ENCODE measurements at places on chromosomes 6 and 20.

DNA sequence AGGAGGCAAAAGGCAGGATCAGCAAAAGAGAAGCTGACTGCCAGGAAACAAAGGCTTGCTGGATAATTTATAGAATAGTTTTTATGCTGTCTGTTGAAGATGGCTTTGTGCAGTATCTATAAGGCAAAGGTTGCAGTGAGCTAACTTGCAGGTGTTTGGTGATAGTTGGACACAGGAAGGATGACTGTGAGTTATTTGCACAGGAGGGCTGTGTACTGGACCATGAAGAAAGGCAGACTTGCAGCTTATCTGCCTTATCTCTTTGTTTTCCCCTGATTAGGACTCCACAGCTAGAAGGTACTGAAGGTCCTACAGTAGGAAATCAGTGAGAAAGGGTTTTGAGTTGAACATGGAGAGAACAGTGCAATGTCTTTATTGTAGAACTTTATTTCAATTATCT is 2.1 kb downstream of the BTN1A1 start:
- no peak for DNase-seq

- no peak for DNase-seq
Observed at GRCh38 chr6:156776840-156777576, at the start of gene ARID1B. TSS of gene ARID1B (plus strand) at chr6:156777378. CDS start at chr6:156777681, 303 bp downstream.

- DNase-seq: peak; percentile 74
Observed at GRCh38 chr6:13486679-13487121, 700 bp downstream of the GFOD1 start.

- DNase-seq: peak; percentile 58
Observed at GRCh38 chr6:45504947-45505346, 127.2 kb upstream of the SUPT3H start.

DNA sequence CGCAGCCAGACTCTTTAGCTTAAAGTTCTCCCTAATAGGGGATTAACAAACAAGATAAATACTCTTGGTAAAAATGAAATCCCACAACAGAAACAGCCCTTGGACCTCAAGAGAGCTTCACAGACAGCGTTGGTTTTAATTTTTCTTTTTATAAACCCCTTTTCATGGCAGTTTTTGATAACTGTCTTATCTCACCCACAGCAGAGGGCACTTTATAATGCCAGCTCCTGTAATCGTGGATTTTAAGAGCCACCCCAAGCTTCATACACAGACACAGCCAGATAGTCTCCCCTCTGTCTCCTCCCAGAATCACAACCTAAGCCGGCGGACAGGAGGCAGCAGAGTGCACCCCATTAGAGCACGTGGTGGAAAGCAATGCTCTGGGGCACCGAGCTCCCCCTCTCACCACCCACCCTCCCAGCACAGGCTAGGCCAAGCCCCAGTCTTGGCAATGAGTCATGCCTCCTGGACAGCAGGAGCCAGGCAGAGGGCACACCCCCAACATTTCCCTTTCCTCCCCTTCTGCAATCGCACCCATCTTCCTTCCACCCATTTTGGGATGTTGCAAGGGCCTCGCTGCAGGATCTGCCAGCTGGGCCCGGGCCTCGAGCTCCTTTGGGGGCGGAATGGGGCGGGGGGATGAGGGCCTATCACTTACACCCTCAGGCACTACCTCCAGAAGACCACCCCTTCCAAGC is 2.4 kb downstream of the JAG1 start:
- no peak for DNase-seq

GRCh38 chr20:50041246-50041873 is 58.6 kb downstream of the SNAI1 start:
- DNase-seq: no peak

GRCh38 chr6:21371676-21372171 is 221.8 kb upstream of the SOX4 start:
- DNase-seq: no peak

GRCh38 chr20:9594284-9594875 is 80.0 kb downstream of the LAMP5 start:
- no peak for DNase-seq

- no peak for DNase-seq
Observed at GRCh38 chr20:1500496-1500895, 9.3 kb upstream of the SIRPB2 start.
